Fibroblast of lung (primary cell): ENCODE measurements at places on chromosomes 13 and 19.

DNA sequence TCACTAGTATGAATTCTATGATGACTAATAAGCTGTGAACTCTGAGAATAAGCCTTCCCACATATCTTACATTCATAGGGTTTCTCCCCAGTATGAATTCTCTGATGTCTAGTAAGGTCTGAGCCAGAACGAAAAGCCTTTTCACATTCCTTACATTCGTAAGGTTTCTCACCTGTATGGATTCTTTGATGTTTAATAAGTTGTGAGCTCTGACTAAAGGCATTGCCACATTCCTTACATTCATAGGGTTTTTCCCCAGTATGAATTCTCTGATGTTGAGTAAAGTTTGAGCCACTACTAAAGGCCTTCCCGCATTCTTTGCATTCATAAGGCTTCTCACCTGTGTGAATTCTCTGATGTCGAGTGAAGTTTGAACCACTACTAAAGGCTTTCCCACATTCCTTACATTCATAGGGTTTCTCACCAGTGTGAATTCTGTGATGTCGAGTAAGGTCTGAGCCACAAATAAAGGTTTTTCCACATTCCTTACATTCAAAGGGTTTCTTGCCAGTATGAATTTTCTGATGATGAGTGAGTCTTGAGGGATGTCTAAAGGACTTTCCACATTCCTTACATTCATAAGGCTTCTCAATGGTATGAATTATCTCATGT, 30.7 kb upstream of the ZFP82 start:
- DNase-seq = no peak

GRCh38 chr19:28401739-28402424, 811.1 kb downstream of the UQCRFS1 start:
- DNase-seq = no peak

DNA sequence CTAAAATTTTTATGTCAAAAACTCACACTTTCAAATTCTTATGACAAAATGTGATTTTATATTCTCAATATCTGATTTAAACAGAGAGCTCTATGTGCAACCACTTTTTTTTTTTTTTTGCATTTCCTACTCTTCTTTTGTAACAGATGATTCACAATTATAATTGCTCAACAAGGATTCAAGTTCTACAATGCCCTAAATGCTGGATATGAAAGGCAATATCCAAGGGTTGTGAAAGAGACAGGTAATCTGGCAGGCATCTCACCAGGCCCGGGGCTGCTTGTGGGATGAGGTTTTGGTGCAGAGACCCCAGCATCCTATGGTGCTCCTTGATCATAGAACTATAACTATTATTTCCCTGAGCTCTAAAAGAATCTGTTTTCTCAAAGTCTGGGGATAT, 363.6 kb upstream of the NBEA start:
- DNase-seq = no peak

- no peak for DNase-seq
Measured at GRCh38 chr13:105097521-105097920, 1437.9 kb downstream of the EFNB2 start.

DNA sequence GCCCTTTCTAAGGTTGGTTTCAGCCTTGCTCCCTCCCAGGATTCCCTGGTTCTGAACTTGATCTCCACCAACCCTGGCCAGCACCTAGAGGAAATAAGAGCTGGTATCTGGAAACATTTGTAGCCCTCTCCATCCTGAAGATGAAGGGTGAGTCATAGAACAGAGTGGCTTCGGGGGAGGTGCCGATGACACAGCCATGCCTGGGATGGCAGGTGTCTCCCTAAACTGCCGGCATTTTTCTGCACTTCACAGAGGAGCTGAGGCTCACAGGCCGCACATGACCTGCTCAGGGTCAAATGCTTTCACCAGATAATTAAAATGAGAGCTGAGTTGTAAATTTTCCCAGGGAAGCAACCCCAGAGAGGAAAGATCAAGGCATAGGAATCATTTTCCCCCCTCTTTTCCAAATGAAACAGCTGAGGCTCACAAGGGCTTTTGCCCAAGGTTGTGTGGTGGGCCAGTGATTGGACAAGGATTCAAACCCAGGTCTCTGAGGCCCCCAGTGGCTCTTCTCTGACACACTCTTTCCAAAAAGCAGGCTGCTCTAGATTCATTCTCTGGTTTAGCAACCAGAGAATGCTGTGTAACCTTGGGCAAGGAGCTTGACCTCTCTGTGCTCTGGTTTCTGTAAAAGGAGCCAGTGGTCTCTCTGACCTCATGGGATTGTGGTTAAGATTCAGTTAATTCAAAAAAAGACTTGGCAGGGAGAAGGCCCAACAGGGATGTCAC, 1.2 kb upstream of the SLC25A42 start:
- peak; percentile 15 for DNase-seq

- no peak for DNase-seq
Measured at GRCh38 chr13:94057618-94058186, 421.8 kb downstream of the DCT start.

DNA sequence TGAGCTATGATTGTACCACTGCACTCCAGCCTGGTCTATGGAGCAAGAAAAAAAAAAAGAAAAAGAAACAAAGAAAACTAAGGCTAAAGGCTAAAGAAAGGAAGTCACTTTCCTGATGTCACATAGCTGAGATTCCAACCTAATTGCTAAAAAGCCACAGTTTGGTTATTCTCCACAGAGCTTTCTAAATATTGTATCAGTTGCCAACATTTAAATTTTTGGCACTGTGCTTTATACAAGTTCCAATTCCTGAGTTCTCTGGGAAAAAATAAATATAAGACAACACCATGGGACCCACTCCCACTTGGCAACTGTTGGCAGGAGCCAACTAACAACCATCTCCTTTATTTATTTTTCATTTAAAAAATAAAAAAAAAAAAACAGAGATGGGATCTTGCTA, 11.2 kb upstream of the LYPD3 start:
- peak; percentile 84 for DNase-seq

- no peak for DNase-seq
Measured at GRCh38 chr19:35736913-35737886, 5.1 kb downstream of the IGFLR1 start.

DNA sequence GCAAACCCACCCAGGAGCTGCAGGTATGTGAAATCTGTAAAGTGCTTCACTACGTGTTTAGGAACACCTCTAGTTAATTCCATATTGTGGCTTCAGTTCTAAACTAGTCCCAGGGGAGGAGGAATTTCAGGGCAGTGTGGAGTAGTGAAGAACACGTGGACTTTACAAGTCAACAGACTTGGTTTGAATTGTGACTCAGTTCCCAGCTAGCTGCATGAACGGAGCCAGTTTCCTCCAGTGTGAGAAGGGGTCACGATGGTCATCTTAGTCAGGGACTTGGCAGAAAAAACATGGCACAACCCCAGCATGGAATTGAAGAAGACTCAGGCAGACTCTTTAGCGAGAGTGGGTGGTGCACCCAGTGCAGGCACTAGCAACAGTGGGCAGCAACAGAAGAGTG, 175.7 kb upstream of the UBL3 start:
- peak; percentile 91 for DNase-seq

- no peak for DNase-seq
Measured at GRCh38 chr19:6015841-6016545, 38.1 kb upstream of the RANBP3 start.

DNA sequence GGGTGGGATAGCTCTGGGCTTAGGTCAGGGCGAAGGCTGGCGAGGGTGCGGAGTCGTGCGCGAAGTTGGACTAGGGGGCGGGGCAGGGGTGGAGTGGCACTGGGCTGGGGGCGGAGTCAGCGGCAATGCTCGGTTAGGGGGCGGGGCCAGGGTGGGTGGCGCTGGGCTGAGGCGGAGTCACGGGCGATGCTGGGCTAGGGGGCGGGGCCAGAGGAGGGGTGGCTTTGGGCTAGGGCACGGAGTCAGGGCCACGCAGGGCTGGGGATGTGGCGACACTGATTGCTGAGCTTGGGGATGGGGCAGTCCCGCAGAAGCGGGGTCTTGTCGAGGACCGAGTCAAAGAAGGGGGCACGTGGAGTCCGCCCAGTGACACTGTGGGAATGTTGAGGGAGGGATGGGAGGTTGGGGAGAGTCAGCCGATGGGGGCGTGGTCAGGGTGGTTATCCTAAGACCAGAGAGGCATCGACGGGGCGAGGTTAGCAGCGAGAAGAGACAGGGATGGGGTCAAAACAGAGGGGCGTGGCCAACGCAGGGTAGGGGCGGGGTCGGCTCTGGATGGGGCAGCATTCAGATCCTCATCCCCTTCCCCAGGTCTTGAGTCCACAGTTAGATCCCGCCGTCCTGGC, 8.7 kb downstream of the HOMER3 start:
- DNase-seq = peak; percentile 35

- DNase-seq = no peak
Measured at GRCh38 chr13:108833531-108833930, 204.1 kb downstream of the MYO16 start.

DNA sequence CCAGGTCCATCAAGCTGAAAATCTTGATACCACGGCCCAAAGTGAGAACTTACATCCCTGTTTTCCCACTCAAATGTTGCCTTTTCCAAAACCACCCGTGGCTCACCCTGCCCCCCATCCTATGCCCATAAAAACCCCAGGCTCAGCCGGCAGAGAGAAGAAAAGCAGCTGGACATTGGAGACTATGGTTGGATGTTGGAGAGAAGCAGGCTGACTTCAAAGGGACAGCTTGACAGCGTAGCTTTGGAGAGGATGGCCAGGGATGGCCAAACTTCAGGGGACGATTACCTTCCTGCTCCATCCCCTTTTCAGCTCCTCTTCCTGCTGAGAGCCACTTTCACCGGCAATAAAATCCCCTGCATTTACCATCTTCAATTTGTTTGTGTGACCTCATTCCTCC, 3.5 kb upstream of the ZNF792 start:
- no peak for DNase-seq

DNA sequence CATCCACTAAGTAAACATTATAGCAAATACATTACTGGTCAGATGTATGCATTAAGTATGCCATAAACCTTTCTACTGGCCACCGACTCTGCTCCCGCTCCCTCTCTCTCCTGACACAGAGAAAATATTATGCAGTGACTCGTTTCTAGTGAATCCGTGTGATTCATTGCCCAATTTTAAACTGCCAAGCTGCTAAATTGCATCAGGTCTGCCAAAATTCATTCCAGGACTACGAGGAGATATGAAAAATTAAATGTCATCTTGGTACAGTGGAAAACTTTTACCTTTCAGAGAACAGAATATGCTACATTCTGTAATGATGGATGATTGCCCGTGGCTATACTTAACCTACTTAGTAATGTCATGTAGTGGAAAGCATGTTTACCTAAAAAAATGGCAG, 368.8 kb upstream of the TSHZ3 start:
- DNase-seq = peak; percentile 70

- no peak for DNase-seq
Measured at GRCh38 chr13:75339635-75340374, 142.2 kb downstream of the TBC1D4 start.

- no peak for DNase-seq
Measured at GRCh38 chr19:6733338-6734095, 3.9 kb downstream of the GPR108 start.

DNA sequence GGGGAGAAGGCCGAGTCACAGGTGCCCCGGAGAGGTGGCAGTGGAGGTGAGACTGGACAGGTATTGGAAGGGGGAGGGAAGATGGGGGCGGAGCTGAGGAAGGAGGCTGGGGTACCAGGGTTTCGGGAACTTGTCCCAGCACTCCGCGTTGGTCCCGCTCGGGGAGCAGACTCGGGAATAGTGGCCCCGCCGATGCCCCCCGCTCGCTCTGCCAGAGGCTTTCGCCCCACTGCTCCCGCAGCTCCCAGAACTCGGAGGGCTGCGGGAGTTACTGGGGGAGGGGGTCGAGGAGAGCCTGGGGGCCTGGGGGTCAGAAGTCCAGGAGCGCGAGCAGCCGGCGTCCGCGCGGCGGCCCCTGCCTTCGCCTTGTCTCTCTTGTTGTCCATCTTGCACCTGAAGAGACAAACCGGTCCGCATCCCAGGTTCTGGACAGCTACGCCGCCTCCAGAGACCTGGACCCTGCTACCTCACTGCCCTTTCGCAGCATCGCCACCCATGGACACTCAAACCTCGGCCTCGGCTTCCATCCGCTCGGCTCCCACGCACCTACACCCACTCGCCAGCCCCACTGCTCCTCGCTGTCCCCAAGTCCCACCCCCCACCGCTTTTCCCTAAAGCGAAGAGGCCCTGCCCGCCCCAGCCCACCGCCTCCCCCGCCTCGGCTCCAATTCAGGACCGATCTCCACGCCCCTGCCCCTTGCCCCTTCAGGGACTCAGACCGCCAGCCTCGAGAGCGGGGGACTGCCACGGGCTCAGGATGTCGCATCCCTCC, 700 bp downstream of the PRR36 start:
- DNase-seq = no peak

GRCh38 chr19:32498648-32499200, 82.3 kb upstream of the PDCD5 start:
- peak; percentile 2 for DNase-seq
